ENCODE measurements at places on chromosomes 6 and 20.

- DNase-seq = no peak
These were observed 21.8 kb downstream of the TGM2 start for GRCh38 chr20:38143238-38143645.

DNA sequence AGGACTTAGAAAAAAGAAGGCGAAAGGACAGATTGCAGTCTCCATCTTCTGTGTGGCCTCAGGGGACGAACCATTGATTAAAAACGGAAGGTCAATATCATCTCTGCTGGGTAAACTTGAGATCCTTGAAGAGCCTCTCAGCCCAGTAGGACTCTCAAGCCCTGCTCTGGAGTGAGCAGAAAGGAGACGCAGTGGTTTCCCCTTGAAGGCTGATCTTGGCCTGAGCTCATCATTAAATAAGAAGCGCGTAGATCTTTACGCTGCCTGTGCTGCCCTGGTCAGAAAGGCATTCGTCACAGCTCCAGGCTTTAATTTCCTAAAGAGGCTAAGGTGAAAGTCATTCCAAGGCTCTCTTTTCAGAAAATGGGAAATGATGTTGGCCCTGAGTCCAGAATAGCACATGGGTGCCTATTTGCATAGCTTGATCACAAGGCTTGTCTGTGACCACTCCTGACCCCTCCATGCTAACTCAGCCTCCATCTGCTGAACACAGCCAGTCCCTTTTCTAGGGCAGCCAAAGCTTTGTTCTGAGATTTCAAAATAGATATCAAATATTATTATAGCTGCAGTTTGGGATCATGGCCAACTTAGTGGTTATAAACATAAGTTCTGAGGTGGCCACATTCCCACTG lies 29.3 kb upstream of the XRN2 start:
- no peak for DNase-seq

DNA sequence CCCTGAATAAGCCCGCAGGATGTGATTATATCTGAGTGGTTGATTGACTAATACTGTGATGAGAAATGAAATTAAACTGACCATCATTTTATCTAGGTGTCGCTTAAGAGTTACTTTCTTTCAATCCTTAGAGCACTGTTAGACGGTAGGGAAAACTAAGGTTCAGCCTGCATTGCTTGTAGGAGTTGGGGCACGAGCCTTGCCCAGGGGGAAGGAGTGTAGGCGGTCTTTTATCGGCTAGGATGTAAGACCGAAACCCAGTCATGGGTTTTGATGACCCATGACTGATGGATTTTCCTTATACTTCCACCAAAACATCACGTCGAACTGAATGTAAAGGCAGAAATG lies 392 bp upstream of the TASP1 start:
- DNase-seq = no peak

GRCh38 chr6:170288091-170288631 lies 2.7 kb downstream of the DLL1 start:
- DNase-seq = no peak

- DNase-seq = no peak
These were observed 4.0 kb upstream of the OGFR start for GRCh38 chr20:62800314-62801259.

GRCh38 chr20:63555661-63556381 lies 1.9 kb downstream of the FNDC11 start:
- DNase-seq = no peak

DNA sequence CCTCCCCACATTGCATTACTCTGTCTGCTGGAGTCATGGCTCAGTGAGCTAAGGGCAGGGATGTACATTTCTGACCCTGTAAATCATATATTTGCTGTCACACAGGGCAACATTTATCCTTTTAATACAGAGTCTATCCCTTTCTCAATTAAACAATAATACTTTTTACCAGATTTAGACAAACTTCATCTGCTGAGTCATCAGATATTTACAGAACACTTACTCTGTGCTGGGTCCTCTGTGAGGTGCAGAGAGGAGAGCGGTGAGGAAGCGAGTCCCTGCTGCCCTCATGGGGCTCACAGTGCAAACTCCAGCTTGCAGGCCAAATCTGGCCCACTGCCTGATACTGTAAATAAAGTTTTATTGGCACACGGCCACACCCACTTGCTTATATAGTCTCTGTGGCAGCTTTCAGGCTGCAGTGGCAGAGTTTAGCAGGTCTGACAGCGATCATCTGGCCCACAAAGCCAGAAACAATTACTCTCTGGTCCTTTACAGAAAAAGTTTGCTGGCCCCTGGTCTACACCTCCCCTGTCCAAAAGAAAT lies 144.5 kb downstream of the CDH26 start:
- no peak for DNase-seq

DNA sequence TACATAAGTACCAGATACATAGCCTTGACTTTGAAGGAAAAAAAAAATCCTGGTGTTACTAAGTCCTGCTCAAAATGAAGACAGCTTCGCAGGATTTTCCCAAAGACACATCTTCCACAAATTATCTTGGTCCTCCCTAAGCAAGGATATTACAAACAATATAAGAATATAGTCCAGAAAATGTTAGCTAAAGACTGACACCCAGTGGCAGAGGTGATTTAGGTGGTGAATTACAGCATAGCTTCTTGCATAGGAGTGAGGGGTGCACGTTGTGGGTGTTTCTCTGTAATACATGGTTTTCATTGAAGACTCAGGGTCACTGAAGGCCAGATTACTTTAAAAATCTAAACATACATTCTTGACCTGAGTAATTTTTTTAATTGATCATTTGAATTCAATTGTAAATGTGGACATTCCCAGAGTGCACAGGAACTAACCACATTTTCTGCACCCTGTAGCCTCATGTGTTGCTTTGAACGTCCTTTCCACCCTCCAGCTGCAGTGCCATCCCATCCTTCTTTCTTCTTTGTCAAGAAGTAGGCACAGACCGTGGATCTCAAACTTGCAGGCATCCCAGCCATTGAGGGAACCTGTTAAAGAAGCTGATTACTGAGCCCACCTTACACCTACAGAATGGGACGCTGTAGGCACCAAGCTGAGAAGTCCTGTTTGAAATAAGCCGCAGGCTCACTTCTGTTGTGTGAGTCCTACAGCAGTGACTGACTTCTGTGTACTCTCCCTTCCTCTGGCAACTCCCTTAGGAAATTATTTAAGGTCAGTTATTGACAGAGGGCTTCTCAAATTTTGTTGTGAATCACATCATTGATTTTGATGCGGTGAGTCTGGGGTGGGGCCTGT lies 102.6 kb downstream of the PERP start:
- peak; percentile 21 for DNase-seq

- no peak for DNase-seq
These were observed 77.0 kb downstream of the YTHDF1 start for GRCh38 chr20:63138855-63139341.

Data from CD4-positive, alpha-beta memory T cell (primary cell).